ENCODE measurements at places on chromosomes 3 and 15.

GRCh38 chr15:73934281-73934680, 8.0 kb downstream of the LOXL1 start:
- DNase-seq = no peak

DNA sequence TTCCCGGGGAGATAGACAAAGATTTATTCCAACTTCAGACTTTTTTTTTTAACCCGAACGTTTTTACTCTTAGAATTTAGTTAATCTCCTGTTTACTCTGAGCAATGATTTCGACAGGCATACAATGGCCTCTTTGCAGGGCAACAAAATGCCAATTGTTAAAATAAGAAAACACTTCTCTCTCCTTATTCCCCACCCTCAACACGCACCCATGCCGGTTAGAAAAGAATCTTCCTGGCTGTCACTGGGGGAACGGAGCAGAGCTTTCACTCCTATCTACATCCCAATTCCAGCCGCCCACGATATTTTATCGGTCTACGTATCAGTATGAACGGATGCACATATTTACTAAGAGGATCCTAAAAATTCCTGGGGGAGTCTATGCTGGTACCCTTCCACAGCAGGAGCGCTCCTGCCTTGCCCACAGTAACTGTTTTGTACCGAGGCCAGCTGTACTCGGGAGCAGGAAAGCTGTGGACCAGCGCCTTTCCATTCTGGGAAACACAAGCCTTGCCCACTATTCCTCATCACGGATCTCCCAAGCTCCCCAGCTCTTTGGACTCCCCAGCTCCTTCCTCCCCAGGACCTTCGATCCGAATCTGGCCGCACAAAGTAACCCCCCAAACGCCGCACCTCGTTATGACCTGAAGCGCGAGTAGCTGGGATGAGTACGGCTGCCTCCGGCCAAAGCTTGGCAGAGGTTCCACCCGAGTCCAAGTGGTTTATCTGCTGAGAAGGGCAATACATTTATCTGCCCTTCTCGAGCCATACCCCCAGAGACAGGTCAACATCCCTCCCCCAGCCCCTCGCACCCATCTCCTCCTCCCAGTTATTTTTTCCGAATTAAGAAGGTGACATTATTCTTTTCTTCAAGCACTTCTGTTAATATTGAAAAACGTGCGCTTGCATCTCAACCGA, 2.2 kb upstream of the FOXB1 start:
- no peak for DNase-seq

DNA sequence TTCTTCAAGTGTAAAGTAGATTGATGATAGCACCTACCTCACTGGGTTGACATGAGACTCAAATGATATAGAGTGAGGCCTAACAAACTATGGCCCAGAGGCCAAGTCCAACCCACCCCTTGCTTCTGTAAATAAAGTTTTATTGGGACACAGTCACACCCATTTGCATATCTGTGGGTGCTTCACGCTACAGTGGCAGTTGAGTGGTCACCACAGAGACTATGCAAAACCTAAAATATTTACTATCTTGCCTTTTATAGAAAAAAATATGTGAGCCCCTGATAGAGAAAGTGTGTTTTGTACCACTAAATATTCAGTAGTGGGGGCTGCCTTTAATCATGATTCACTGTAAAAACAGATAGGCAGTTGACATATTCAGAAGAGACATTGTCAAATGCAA, 38.0 kb downstream of the ACAN start:
- DNase-seq = no peak

DNA sequence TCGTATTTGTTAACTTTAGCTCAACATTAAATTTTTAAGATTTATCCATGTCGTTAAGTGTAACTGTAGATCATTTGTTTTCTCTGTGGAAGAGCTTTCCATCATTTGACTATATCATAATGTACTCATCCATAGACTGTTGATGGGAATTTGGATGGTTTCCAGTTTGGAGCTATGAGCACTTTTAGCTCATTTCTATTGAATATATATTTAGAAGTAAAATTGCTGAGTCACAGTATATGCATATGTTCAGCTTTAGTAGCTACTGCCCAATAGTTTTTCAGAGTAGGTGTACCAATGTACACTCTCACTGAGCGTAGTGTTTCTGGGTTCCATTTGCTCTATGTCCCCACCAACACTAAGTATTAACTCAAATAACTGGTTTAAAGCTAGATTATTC, 263.0 kb downstream of the ULK4 start:
- peak; percentile 58 for DNase-seq

- DNase-seq = peak; percentile 35
These were observed 40.0 kb downstream of the TKT start for GRCh38 chr3:53215816-53216215.

GRCh38 chr3:107685383-107685782, 162.6 kb downstream of the BBX start:
- DNase-seq = no peak

- no peak for DNase-seq
These were observed 150.5 kb downstream of the WDR76 start for GRCh38 chr15:43977072-43977884.

GRCh38 chr15:57149196-57149595, 227.1 kb upstream of the CGNL1 start:
- DNase-seq = no peak

DNA sequence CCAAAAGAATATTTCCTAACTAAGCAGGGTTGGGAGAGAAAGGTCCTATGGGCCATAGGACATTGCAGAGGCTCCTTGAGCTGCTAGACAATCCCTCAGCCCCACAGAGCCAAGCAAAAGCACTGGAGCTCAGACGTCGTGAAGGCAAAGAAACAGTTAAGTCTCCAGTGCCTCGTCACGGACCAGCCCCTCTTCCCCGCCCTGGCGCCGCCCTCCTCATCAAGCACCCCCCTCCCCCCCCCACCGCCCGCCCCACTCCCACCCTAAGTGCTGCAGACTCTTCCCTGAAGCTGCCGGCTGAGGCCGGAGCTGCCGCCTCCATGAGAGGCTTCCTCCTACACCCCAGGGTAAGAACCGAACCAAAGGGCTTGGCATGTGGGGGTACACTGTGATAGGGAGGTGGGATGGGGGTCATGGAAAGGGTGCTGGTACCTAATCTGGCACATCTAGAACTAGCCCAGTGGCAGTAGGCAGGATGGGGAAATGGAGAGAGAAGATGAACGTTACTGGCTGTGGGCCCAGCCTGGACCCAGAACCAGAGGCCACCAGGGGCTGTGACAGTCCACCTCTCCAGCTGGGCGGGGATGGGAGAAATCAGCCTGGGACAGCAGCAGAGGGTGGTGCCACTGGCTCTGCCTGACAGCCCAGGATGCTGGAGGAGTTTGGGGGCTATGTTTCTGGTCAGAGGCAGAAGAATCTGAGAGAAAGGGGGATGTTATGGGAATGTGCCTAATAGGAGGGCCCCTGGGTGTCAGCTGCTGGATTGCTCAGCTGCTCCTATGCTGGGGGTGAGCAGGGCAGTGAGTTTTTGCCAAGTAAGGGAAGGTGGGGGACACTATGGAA, at the start of gene MAP1A:
MAP1A (plus strand) TSS at position 255 of the 843 bp plus-strand sequence. CDS start 3,866 bp downstream, outside the sequence.
- peak; percentile 82 for DNase-seq

DNA sequence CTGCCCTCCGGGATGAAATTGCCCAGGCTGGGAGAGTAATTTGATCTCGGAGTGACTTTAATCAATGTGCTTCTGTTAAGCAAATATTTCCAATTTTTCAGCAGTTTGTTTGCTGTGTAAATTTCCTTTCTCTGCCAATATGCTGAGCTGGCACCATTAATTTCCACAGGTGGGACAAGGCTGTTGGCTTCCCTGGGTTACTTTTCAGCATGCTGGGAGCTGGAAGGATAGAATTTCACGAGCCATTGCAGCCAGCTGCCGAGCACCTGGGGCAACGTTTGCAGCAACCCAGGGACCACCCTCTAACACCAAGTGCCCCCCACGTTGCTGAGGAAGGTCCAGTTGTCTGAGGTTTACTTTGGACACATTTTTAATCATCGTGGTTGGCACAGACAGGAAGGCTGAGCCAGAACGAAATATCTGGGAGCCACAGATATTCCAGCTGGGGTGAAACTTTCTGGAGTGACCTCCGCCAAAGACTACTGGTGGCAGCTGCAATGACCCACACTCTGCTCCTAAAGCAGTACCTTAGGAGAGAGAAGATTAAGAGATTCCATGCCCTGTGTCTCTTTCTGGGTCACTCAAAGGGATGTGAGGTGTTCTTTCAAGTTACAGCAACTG, 293.3 kb upstream of the RGMA start:
- no peak for DNase-seq
